ENCODE measurements at places on chromosomes 7 and 10.

DNA sequence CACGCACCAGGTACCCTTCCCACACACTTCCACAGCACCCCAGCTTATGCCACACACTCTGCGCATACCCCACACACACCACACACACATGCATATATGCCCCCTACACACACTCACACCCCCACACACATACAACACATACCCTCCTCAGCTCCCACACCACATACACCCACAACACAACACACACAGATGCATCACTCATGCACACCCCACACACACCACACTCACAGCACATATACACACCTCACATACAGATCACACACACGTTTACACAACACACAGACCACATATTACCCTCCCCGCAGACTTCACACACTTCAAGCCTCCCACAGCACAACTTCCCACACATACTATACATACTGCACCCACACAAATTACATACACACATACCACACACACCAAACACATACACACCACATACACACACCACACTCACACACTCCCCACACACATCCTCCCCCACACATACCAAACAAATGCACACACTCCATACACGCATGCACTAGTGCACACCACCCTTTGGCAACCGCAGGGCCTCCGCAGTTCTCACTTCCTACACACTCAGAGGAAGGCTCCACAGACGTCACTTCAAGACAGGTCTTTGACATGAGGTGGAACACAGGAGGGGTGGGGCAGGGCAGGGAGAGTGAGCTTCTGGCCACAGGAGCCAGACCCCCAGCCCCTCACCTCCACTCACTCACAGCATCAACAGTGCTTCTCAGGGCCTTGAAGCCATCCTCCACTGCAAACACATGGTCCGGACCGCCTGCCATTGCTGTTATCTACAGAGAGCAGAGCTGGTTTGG, 18.5 kb upstream of the ANTXRL start:
- no peak for DNase-seq

DNA sequence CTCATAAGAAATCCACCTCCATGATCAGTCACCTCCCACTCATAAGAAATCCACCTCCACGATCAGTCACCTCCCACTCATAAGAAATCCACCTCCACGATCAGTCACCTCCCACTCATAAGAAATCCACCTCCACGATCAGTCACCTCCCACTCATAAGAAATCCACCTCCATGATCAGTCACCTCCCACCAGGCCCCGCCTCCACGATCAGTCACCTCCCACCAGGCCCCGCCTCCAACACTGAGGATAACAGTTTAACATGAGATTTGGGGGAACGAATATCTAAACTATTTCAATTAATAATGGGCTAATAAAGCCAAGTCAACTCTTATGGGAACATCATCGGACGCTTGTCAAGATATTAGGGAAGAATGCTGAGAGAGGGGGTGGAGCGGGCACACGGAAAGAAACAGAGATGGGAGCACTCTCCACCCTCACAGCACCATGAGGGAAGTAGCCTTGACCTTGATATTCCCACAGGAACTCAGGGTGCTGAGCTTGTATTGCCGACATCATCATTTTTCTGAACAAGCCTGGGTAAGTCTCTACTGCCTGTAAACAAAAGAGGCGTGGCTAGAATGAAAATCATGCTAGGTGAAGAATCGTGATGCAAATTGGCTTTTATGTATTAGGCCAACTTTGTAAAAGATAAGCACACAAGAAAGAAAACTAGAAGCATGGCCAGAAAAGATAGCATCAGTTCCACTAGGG, 303.5 kb upstream of the KLF6 start:
- no peak for DNase-seq

DNA sequence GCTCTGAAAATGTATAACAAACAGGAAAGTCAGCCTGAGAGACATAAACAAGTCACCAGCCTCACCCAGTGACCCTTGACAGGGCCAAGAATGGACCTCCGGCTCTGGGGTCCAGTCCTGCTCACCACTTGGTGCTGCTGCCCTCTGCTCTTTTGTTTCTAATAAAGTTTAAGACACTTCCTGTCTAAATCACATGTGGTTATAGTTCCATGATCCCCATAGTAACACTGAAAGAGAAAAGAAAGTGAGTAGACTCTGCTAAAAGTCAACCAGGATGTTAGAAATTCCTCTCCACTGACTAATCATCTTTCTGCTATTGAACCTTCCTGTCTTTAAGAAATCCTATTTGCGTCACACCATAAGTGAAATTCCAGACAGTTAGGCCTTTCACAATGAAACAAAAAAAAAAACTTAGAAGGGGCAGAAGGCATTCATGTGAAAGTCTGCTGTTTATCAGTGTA, 179.2 kb upstream of the BET1 start:
- no peak for DNase-seq

DNA sequence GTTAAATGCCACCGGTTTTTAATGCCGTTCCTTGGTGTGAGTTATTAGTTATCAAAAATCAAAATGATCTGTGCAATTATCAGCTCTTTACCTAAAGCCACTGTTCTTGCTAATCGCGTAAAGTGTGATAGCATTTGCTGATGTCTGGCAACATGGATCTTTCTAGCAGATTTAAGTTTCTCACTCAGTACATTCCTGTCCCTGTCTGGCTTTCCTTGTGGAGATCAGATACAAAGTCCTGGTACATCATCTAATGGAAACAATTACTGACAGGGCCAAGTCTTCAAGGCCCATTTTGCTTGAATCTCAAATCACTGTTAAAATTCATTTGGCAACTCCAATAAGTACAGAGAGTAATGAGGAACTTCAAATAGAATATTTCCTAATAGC, 755.7 kb downstream of the AUTS2 start:
- no peak for DNase-seq

DNA sequence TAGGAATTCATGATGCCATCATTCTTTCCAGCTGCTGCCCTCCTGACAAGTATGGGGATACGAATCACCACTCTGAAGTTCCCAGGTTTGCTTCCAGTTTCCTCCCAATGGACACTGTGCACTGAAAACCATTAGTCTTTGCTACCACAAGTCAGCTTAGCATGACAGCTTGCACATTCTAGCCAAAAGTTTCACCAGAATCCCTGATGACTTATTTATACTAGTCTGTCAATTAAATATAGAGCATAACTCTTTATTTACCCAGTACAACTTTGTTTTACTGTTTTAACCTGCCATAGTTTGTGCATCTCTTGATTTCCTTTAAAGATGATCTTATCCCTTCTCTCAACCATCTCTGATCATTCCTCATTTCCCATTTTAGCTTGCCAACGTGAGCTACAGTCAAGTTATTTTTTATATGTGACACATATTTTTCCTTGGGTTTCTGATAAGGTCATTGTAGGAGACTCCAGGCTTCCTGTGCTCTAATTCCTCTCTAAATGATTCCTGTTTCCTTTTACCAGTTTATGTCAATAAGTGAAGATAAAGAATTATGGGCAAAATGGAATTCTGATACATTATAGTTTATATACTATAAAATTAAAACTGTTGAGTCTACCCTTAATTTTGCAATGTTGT, 167.5 kb upstream of the MEOX2 start:
- no peak for DNase-seq

DNA sequence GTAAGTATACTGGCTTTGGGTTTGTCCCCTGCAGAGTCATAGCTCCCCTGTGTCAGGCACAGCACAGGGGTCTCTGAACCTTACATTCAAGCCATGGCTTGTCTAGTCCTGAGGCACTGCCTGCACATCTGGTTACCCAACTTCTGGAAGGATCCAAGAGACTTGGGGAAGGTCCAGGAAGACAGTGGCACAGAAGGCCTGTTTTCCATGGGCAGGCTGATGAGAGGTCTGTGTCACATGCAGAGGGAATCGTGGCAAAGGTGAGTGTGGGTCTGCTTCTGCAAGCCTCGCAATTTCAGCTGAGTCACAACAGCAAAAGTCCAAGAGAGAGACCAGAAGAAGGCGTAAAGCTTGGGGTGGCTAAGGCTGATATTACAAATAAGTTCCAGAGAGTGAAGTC, 28.4 kb upstream of the BMPR1A start:
- no peak for DNase-seq

- DNase-seq = no peak
Observed at GRCh38 chr7:116018731-116019130, 11.8 kb downstream of the TFEC start.

- DNase-seq = no peak
Observed at GRCh38 chr10:32687546-32687945, 241.6 kb downstream of the CCDC7 start.

GRCh38 chr7:55964261-55965099, at the start of gene NIPSNAP2:
Gene NIPSNAP2, plus strand, starts transcription at chr7:55964585. Its CDS starts 25 bp downstream, at chr7:55964610.
- peak; percentile 65 for DNase-seq

DNA sequence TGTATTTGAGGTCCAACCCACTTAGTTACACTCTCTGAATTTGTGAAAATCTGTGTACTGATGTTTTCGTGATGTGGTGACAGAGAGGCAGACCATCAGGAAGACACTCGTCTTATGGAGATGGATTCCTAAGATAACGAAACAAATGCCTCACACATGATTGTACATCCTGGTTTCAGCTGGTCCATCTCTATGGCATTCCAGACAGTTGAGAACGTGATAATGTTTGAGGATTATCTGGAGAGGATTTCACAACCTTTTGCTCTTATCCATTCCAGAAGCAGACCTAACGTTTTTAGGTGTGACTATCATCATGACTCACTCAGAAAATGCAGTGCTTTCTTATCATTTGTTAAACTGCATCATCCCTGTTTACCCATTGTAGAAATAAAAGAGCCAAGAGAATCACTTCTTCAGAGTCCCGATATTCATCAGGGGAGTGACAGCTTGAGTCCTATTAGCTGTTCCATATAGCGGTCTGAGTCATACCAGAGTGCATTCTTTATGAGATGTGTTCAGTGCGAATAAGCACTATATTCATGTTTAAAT, 74.5 kb downstream of the BMPER start:
- DNase-seq = no peak

DNA sequence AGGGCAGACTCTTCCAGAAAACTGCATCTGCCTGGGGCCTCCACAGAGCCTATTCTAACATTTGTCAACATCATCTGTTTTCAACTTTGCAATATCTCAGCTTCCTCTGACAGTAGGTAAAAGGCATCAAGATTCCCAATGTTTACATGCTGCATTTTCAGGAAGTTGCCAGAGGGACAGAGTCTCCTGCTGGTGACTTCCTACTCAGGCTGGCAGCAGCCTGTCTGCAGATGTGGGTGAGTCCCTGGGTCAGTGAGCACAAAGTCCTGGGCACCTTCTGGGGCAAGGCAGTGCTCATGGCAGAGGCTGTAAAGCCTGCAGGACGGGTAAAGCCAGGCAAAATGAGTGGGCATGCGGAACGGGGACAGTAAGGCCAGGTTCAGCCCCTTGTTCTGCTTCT, 69.4 kb downstream of the EBF3 start:
- DNase-seq = no peak

GRCh38 chr10:67884842-67885670, 600 bp downstream of the SIRT1 start:
- peak; percentile 79 for DNase-seq

DNA sequence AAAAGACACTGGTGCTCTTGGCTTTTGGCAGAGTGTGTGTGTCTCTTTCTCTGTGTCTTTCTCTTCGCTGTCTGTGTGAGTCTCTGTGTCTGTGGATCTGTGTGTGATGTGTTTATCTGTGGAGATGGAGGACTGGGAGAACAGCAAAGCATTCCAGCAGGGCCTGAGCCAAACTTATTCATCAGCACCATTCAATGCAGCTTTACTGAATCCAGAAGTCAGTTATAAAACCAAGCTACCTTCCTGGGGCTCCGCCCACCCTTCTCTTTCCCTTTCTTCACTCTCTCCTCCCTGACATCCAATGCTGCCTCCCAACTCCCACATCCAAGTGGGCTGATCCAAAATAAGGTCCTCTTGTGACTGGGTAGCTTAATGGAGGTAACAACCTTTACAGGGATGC, 3.9 kb downstream of the SGMS1 start:
- no peak for DNase-seq

DNA sequence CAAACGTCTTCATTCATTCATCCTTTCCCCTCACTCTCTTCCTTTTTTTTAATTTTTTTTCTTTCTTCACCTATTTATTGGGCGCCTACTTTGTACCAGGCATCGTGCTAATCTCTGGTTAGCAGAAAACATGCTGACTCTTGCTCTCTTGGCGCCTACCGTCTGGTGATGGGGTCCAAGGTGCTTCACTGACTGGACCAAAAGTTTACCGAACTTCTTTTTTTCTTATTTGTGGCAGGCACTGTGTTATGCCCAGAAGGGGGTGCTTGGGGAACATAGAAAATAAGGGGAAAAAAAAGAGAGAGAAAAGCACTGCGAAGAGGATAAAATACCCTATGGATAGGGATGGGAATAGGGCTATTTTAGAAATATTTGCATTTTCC, 505 bp upstream of the FAM204A start:
- no peak for DNase-seq

DNA sequence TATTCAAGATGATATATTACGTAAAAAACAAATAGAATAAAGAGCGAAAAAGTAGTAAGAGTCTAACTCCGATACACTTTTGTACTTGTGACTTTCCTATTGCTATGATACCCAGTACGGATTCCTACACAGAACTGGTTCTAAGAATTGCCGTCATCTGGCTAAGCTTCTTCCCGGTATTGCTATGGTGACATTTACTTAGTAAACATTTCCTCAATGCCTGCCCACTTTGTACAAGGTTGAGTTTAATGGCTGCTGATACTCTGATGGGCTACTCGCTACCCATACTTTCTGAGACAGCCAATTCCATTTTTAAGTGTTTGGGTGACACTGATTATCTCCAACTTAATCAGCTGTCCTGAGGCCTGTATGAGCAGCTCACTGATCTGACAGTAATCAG, 55.6 kb downstream of the OSBPL3 start:
- DNase-seq = peak; percentile 46

GRCh38 chr10:29067161-29067560, 221.7 kb upstream of the LYZL1 start:
- no peak for DNase-seq

- DNase-seq = no peak
Observed at GRCh38 chr7:4135301-4135700, 546.8 kb upstream of the FOXK1 start.

- DNase-seq = no peak
Observed at GRCh38 chr10:102927311-102928010, 9.4 kb downstream of the CNNM2 start.

All from central memory CD4-positive, alpha-beta T cell (primary cell).